Activated T-helper 1 cell treated with anti-CD3 and anti-CD28 coated beads, Interleukin-2, amount 50 U/mL, for 16 hours (primary cell): ENCODE measurements at places on chromosomes 2 and 18.

DNA sequence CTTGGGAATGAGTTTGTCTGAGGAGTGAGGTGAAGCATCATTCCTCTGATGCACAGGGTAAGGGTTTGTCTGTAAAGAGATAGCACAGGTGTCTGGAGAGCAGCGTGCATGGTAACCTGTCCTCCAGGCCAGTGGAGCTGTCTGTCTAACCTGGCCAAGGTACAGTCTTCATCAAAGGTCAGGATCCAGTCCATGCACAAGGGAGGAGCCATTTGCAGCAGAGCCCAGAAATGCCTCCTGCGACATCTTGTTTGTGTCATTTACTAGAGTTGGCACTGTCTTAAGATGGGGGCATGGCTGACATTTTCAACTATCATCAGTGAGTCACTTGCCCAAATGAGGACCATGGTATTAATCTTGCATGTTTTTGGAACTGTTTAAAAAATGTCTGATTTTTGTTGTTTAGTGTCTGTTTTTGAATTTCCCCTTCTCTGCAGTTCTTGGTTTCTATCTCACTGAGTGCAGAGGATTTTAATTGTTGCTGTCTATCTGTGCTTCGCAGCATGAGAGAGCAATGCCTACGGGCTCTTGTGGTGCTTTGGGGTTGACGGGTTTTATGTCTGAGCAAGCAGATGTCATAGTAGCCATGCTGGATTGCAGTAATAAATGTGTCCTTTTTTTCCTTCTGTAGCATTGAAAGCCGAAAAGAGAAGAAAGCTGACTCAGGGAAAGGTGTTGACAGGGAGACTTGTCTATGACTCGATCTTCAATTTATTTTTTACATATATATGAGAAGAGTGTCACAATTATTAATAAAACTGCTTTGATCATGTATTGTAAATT, 91.3 kb downstream of the DPP4 start:
- no peak for DNase-seq

GRCh38 chr2:37059841-37060240, 24.3 kb downstream of the HEATR5B start:
- DNase-seq = no peak

DNA sequence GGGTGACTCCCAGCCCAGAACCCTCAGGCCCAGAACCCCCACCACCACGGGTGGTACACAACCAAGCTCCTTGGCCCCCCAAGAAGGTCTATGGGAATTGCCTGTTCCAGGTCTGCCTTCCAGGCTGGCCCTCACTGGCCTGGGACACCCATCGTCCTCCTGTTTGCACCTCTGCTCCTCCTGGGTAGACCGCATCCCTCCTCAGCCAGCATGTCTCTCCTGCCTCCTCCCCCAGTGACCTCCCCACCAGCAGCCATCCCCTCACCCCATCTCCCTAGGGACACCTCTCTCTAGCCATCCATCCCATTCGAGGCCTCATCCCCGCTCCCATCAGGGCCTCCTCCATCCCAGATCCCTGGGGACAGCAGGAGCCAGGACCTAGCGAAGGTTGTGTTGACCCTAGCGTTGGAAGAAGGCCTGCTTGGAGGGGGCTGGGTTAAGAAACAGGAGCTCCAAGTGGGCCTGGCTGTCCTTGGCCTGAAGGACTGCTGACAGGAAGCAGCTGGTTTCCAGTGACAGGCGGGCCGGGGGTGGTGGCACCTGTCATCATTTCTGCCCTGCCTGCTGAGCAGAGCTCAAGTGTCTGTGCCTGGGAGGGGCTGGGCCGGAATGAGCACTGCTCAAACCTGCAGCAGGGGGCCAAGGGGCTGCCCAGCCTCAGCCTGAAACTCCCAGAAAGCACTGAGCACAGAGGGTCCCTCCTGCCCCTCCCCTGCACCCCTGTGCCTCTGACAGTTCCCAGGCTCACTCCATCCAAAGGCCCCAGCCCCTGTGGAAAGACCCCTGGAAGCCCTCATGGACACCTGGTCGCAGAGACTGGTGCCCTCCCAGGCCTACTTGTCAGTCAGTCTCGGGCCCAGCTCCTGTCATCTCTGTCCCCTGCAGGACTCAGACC, 96.0 kb upstream of the OTOS start:
- no peak for DNase-seq

DNA sequence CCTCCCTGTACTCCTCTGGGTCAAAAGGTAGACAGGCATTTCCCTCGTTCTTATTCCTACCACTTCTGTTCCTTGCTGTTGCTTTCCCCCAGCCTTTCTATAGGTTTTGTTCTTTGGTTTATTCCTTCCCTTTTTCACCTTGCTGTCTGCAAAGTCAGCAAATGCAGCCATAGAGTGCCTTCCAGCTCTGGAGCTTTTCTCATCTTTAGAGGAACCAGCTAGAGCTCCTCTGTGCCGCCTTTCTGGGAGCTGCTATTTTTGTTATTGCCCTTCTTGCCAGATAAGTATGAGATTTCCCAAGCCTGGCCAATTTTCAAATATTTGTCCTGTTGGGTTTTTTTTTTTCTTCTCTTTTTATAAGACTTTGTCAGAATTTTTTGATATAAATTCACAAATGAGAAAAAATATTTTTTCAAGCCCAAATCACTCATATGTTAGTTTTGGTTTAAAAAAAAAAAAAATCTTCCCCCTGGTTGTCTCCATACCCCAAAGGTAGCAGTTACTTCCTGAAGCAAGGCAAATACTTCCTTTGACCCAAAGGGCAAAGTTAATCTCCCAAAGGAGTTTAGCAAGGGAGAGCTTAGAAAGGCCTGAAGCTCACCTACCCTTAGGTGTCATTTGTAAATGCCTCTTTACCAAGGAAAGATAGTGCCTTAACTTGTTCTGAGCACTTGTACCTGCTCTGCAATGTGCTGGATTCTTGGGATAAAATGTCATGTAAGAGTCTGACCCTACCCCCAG, 5.1 kb upstream of the TTC27 start:
- no peak for DNase-seq

GRCh38 chr2:16950436-16950835, 284.8 kb upstream of the CYRIA start:
- DNase-seq = no peak

DNA sequence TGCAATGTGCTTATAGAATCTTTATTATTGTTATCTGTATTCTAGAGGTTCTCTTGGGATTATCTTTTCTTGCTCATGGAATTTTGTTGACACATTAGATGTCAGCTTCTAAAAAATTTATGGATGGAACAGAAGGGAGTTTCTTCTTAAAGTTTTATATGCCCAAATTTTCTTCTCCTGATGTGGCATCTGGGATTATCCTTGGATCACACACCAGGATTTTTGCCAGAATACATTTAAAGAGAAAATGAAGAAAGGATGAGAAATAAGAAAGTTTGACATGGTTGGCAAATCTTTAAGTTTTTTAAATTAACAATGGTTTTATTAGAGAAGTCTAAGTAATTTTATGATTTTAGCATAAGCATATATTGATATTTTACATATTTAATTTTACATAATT, 706.7 kb upstream of the TMEFF2 start:
- DNase-seq = no peak

GRCh38 chr18:31042406-31043181, at the start of gene DSC3:
DSC3 (minus strand) TSS chr18:31042742; CDS start chr18:31042660, 82 bp downstream.
- no peak for DNase-seq

- no peak for DNase-seq
Measured at GRCh38 chr2:171327043-171327496, 106.7 kb downstream of the METTL8 start.

GRCh38 chr2:161199912-161200701, 39.9 kb downstream of the TANK start:
- DNase-seq = no peak

DNA sequence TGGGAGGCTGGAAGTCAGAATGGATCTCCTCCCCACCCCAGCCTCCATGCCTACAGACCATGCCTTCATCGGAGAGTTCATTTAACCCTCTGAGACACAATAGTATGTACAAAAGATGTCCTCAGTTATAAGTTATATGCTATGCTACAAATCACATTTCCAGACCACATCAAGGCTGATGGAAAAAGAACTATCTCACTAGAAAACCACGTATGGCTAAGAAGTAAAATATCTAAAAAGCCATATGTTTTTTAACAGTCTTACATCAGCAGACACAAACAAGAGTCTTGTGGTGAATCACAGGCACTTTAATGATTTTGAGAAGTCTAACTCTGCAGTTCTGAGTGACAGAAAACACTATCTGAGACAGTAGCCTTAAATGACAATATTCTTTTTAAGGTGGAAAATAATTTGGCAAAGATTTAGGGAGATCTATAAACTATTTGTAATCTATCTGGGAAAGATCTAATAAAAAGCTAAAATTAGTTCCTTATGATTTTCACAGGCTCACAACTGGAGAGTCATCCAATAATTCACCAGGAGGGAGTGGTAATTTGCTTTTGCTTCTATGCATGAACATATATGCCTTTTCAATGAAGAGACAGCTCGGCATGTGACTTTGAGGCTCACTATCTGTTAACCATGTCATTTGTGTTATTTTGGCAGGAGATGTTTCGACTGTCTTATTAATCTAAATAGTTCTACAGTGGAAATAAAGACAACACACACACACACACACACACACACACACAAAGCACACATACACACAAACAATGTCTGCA, 197.5 kb downstream of the IRS1 start:
- no peak for DNase-seq

DNA sequence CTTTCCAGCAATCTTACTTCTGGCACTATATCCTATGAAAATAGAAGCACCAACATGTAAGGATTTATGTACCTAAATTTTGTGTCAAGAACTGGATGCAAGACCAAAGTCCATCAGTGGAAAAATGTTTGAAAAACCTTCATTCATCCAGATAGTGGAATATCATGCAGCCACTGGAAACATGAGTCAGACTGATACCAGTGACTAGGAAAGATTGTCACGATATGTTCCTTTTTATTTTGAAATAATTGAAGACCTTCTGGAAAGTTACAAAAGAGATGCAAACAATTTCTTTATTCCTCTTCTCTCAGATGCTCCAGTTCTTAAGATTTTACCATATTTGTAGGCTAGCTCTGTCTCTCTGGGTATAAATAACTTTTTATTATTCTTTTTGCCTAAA, 40.5 kb upstream of the IL1R2 start:
- DNase-seq = no peak

- no peak for DNase-seq
Measured at GRCh38 chr2:209974576-209974975, 27.9 kb upstream of the RPE start.

DNA sequence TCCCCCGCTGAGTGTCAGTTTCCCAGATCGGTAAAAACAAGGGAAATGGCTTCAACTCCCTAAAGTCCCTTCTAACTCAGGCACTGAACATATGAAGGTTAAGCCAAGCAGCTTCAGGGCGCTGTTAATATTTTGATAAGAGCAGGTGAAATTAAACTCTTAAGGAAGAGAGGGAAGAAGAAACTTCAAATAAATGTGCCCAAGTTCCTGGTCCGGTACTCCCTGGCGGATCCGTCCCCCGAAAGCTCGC, 564 bp downstream of the TRABD2A start:
- DNase-seq = no peak

- no peak for DNase-seq
Measured at GRCh38 chr2:230231251-230231650, 5.7 kb downstream of the SP140 start.

DNA sequence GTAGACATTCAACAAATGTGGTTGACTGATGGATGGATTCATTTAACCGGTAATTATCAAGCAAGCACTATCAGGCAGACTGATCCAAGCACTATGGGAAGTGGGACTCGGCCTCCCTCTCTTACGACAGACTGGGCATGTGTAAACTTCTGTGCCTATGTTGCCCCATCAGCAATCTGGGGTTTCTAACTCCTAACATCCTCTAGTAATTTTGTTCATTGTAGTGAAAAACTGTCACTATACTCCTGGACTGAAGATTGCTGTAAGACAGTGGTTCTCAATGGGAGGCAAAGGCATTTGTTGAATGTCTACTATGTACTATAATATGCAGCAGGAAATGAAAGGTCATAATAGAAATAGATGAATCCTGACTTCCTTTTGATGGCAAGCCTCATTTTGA, 51.2 kb upstream of the CREB1 start:
- no peak for DNase-seq

DNA sequence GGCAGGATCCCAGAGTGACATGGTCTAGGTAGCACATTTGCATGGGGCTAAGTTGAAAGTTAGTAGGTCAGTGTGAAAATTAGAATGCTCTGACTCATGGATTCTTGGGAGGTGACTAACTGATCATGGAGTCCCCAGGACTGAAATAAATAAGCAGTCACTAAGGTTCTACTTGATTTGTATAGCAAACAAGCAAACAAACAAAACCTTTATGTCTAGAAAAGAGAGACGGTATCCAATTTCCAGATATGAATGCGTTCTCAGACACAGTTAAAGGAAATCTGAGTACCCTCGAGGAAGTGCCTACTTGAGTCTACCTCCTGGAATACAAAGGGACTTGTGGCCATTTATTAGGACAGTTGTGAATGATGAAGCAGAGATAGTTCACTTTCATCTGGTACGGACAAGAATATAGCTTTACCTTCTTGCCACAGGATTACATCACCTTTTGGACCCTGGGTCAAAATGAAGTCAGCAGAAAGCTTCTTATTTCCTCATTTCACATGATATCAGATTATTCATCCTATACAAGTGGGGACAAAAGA, 54.3 kb upstream of the AGPS start:
- DNase-seq = no peak

DNA sequence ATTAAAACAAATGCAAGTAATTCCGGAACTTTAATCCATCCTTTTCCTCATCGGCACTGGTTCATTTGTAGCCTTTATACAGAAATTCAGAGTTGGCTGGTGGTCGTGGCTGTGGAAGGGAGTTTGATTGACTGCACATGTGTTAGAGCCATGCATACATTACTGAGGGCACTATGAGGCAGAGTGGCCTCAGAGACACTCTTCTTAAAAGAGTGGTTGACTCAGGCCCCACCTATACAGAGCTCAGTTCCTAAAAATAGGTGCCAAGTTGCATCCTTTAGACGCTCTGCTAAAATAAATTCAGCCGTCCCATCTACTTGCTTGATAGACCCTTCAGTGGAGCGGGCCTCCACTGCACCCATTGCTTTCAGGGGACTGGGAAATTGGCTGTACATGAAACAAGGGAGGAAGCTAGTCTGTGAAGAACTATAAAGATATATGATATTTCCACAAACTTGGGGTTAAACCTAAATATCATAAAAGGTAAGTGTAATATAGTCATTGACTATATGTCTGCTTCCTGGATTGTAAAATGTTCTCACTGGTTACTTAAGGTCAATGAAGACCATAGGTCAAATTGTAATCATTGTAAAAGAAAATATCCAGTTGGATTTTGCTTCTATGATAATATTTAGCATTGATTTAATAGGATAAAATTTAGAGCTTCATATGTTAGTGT, 298.9 kb downstream of the XIRP2 start:
- no peak for DNase-seq

DNA sequence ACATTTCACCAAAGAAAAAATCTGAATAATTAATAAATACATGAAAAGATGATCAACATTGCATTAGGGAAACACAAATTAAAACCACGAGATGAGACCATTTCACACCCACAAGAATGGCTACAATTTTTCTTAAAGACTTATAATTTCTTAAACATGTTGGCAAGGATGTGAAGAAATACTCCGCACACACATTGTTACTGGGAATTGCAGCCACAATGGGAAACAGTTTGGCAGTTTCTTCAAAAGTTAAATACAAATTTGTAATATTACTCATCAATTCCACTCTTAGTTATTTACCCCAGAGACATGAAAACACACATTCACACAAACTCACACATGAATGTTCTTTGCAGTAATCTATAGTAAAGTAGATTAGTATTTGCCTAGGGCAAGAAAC, 363.3 kb upstream of the SMIM21 start:
- no peak for DNase-seq

- DNase-seq = no peak
Measured at GRCh38 chr2:207768866-207769596, 675 bp downstream of the FZD5 start.
